ENCODE measurements at places on chromosomes 6 and 20.

DNA sequence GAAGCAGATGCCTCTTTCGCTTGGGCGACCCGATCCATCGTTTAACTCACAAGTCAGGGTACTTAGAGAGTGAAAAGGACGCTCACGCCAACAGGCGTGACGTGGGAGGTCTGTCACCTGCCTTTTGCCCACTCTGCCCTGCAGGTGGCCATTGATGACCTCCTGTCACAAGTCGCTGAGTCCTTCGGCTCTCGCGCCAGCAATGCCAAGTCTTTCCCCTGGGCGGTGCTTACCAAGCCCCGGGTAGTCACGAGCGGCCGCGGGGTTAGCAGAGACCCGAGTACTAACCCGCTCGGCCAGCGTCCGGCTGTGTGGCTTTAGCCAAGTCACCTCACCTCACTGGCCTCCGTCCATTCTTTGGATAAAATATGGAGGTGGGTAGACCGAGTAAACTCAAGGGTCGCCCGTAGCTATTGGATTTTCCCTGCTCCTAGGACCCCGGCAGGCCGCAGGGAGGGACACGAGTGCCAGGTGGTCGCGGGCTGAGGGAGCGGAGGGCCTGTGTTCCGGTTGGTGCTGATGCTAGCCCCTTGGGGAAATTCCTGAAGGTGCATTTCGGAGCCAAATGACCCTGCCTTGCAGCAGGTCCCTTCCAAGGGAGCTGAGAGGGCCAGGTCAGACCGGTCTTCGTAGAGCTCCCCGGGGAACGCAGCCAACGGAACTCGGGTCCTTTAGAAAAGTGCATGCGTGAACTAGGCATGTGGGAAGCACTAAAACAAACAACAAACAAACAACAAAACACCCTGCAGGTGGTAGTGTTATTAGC, 668 bp downstream of the PKIB start:
- DNase-seq = peak; percentile 45

GRCh38 chr6:113596387-113597230, 260.5 kb upstream of the MARCKS start:
- peak; percentile 89 for DNase-seq

- DNase-seq = no peak
These were observed 253.4 kb downstream of the PRL start for GRCh38 chr6:22043284-22043962.

DNA sequence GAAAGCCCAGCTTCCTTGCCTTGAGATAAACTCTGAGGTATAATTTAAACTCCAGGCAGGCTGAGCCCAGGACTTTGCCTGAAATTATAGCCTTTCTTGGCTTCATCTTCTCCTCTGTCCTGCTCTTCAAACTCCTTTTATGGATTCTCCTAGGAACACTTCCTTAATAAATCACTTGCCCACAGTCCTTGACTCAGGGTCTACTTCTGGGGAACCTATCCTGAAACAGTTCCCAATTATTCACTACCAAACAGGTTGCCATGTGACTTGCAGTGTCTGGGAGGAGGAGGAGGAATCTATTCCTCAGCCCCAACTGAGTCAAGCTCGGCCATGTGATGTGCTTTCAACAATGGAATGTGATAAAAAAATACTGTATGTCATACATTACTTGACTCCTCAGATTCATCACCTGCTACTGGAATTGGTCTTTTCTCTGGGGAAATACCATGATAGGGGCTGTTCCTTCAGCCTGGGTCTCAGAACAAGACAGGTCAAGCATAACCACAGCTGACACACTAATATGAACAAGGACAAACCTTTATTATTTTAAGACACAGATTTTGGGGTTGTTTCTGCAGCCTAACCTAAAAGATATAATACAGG, 20.5 kb upstream of the CDKN1A start:
- DNase-seq = no peak

DNA sequence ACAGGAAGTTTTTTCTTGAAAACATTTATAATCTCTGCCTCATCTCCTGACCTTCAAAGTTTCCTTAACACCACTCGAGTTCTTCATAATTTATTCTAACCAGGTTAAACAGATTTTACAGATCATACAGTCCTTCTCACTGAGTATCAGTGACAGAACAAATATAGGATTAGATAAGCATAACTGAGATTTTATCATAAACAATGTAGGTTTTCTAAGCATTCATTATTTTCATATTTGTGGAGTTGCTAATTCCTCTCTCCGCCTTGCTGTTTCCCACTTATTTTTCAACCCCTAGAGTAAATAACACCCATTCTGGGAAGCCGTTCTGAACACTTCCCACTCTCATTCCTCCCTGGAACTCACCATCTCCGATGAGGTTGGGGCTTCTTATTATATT, 229.9 kb downstream of the HACE1 start:
- no peak for DNase-seq

DNA sequence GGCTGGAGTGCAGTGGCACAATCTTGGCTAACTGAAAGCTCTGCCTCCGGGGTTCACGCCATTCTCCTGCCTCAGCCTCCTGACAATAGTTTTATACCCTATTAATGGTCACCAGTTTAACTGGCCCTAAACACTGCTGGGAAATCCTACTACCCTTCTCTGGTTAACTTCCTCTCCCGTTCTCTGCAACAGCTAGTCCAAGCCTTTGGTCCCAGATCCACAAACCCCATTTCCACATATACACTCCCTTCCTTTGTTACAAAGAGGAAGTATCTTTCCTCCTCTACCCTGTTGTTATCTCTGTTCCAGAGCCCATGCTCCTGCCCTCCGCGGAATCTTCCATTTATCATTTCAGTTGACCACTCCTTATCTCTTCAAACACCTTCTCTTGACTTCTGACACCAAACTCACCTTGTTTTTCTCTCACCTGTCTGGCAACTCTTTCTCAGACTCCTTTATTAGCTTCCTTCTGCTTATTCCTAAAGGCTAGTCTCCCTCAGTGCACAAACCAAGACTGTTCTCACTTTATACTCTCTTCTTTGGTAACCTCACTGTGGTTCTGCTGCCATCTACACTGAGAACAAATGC, 25.0 kb upstream of the TBC1D22B start:
- no peak for DNase-seq

DNA sequence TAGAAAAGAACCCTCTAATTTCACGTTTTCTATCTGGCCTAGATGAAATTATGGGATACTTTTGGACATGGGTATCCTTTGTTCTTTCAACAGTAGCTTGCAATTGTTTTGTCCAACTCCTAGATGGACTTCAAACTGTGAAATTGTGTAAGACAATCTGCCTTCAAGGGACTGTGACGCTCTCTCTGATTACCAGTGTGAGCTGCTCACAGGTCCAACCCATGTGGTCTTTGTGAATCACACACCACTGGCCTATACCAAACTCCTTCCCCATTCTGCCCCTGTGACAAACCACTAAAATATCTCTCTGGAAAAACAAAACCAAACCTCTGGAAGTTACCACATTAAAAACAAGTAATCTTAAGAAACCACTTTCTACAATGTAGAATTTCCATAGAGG, 59.5 kb downstream of the NINL start:
- no peak for DNase-seq

- no peak for DNase-seq
These were observed 1.5 kb upstream of the COL9A3 start for GRCh38 chr20:62815066-62815991.

DNA sequence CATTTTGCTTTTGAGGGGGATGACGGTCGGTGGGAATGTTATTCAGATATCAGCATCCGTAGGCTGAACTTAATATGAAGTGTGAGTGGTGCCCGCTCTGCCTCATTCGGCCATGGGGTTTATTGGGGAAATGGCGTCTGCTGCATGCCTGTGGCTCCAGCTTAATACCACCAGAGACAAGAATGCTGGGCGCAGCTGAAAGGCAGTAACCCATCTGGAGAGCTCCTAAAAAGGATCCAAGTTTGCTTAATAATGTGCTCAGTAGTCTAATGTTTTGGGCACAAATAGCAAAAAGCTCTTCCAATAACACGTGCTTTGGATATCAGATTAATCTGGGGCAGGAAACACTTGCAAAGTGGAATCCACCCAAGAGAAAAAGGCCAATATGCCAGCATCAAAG, 273.0 kb upstream of the TAB2 start:
- no peak for DNase-seq

GRCh38 chr6:49118478-49118877, 344.6 kb downstream of the MMUT start:
- no peak for DNase-seq

DNA sequence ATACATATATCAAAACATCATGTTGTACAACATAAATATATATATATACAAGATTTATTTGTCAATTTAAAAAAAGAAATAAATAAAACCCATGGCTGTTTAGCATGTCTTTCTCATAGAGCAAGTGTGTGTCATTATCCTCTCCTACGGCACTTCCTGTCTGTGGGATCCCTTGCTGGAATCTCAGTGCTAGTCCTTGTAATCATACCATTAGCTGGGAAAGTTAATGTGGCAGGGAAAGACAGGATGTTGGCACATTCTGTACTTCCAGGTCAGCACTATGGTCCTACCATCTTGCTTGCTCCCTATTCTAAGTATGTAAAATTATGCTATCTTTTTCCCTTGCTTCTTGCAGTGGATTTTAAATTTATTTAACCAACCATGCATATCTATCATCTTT, 9.5 kb upstream of the SLC17A3 start:
- DNase-seq = no peak

GRCh38 chr6:41492261-41492891, 53.8 kb upstream of the FOXP4 start:
- no peak for DNase-seq

DNA sequence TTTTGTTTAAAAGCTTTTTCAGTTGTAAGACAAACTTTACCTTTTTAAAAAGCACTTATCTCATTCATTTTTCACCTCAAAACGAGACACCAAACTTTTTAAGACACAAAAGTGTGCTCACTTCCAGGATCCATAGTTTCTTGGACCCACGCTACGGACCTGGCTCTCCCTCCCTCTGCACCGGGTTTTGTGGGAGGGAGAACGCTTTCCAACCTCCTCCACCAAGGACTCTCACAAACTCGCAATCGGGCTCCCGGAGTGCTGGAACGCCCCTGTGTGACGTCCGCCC, 436 bp downstream of the CAGE1 start:
- no peak for DNase-seq

DNA sequence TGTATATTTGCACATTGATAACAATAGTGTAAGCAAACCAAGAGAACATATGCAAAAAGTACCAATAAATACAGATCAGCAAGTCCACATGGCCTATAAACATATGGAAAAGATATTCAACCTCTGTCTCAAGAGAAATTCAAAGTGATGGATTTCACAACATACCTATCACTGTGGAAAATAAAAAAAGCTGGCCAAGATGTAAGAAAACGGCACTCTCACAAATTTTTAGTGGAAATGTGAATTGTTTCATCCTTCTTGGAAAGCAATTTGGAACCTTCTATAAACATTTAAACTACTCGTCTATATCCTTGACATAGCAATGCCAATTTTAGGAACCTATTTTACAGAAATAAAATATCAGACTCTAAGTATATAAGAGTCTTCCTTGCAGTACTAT, 559.8 kb downstream of the QKI start:
- DNase-seq = no peak

DNA sequence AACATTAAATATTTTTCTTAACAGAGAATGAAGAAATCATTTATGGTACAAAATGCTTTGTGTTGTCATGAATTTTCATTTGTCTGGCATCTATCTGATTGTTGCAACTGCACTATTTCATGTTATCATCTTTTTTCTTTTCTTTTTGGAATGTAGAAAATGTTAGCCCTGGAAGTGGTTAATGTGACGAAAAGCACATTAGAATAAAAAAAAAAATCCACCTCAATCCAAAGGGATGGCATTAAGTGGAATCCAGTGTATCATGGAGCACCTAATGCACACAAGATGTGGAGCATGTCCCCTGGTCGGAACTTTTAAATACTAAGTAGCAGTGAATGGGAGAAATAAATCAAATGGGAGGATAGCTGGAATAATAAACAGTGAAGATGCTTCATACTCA, 172.9 kb upstream of the MCHR2 start:
- DNase-seq = no peak

GRCh38 chr20:53425481-53425880, 168.2 kb downstream of the ZNF217 start:
- no peak for DNase-seq

GRCh38 chr20:53491462-53491861, 102.2 kb downstream of the ZNF217 start:
- no peak for DNase-seq

GRCh38 chr6:21715180-21715579, 121.6 kb downstream of the SOX4 start:
- no peak for DNase-seq

GRCh38 chr6:79377047-79377446, 142.6 kb upstream of the HMGN3 start:
- no peak for DNase-seq

DNA sequence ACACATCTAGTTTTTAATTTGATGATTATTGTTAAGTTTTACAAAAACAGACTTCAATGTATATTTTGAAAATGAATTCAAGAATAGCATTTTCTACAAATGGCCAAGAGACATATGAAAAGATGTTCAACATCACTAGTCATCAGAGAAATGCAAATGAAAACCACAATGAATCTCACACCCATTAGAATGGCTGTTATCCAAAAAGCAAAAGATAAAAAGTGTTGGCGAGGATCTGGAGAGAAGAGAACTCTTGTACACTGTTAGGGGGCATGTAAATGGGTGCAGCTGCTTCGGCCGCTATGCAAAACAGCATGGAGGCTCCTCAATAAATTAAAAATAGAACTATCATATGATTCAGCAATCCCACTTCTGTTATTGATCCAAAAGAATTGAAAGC, 185.8 kb upstream of the CCN2 start:
- no peak for DNase-seq

- DNase-seq = no peak
These were observed 188.2 kb downstream of the CDKAL1 start for GRCh38 chr6:20722455-20722854.

- no peak for DNase-seq
These were observed 717.3 kb downstream of the EPM2A start for GRCh38 chr6:145018027-145018426.

DNA sequence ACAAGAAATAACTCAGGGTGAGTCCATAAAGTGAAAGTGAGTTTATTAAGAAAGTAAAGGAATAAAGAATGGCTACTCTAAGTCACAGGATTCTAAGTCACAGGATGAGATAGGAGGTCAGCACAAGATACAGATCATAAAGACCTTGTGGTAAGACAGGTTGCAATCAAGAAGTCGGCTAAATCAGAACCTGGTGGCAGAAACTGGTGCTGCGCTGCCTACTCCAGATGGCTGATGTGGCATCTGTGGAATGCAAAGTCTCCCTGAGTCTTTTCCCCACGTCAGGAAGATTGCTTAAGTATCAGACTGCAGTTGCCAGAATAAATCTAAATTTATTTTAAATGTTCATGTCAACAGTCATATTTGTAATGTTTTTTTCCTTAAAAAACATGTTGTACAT, 10.7 kb upstream of the KCNK15 start:
- DNase-seq = no peak

DNA sequence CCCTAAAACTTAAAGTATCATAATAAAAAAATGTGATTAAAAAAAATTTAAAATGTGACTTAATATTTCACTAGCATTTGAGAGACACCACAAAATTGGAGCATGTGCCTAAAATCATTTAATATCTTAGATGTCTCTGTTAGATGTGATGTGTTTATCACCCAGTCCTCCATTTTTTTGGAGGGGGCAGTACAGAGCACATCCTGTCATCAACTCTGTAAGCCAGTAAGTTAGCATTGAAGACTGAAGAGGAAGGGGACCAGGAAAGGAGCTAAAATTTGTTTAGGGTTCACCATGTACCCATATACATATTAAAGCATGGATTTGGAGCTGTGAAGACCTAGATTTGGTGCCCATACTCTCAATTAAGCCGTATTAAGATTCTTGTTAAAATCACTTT, 30.7 kb upstream of the ADIG start:
- no peak for DNase-seq

Measured in DMS153 (cell line).